Stimulated activated CD4-positive, alpha-beta T cell treated with anti-CD3 and anti-CD28 coated beads, Interleukin-2, amount 100 ng/mL, for 48 hours (primary cell): ENCODE measurements at places on chromosomes 1 and 21.

DNA sequence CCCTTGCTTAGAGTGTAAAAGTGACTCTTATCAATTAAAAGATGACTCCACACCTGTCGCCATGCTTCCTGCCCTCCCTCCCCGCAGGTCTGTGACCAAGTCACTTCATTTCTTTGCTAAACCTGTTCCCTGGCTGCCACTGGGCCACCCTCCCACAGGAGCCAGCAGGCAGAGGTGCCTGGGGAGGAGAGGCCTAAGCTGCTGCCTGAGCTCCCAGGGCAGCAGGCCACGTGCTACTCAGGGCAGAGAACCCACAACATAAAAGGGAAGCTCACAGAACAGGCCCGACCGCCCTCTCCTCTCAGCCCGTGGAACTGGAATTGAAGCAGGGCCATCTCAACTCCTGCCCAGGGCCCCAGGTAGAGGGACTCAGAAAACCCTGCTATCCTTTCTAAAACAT is 4.9 kb downstream of the C1orf198 start:
- DNase-seq, result no peak

DNA sequence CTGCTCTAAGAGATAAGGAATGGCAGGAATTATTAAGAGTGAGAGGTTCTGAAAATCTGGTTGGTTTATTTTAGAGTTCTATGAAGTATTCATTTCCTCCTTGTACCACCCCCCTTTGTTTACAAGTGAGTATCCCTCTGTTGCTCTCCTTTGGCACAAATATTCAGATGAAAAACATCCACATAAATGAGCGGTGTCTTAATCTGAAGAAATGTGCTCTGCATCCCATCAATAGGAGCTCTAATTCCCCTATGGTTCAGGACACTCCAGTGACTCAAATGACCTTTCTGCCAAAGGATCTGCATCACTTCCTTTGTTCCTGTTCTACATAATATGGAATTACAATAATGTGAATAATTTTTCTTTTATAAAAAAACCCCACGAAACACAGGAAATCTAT is 16.6 kb downstream of the DDAH1 start:
- DNase-seq, result no peak

DNA sequence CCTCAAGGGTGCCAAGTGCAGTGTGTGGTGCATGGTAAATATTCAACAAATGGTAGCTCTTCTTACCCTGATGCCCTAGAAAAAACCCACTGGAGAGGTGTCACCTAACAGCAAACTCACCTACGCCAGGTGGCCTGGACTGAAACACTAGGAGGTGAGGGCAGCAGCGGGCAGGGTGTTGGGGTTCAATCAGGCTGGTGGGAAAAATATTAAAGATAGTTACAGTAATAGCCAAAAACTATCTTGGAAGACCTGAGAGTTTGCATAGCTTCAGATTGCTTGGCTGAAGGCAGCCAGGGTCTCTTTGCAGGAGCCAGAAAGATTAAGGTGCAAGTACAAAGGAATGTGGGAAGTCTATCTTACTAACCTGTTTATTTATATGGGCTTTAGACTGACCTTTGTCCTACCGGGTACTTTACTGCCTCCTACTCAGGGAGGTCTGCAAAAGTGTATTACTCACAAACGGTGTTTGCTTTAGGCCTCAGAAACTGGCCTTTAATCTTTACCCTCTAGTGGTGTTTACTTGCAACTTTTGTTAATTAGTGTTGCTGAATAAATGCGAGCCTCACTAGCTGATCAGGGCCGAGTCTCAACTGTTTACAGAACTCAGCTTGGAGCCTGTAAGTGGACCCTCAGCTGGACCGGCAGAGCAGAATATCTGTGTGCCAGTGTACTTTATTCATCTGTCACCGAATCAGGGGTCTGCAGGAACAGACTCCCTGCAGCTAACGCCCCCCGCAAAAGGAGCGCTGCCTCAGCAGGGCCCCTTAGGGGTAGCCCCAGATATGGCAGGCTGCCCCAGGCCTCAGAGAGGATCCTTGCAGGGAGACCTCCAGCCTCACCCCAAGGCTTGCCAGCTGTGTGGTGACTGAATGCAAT is 63.9 kb downstream of the SYF2 start:
- no peak for DNase-seq

GRCh38 chr1:161420763-161421455 is 53.2 kb upstream of the CFAP126 start:
- DNase-seq, result no peak

GRCh38 chr21:39913706-39914305 is 46.6 kb downstream of the PCP4 start:
- no peak for DNase-seq

DNA sequence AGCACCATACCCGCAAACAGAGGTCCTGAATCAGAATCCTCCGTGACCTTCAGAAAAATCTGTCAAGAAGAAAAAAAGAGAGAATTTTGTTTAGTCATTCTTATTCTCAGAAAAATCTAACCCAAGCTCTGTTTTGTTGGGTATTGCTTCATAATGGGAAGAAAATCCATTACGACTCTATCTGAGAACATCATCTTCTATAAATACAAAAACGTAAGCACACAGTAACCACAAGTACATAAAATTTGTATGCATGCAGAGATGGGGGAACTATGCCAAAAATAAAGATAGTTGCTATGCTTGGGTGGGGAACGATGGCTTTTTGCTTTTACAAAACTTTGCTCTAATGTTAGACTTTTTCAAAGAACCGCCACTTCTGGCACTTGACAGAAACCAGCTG is 84.2 kb downstream of the ABCA4 start:
- no peak for DNase-seq

DNA sequence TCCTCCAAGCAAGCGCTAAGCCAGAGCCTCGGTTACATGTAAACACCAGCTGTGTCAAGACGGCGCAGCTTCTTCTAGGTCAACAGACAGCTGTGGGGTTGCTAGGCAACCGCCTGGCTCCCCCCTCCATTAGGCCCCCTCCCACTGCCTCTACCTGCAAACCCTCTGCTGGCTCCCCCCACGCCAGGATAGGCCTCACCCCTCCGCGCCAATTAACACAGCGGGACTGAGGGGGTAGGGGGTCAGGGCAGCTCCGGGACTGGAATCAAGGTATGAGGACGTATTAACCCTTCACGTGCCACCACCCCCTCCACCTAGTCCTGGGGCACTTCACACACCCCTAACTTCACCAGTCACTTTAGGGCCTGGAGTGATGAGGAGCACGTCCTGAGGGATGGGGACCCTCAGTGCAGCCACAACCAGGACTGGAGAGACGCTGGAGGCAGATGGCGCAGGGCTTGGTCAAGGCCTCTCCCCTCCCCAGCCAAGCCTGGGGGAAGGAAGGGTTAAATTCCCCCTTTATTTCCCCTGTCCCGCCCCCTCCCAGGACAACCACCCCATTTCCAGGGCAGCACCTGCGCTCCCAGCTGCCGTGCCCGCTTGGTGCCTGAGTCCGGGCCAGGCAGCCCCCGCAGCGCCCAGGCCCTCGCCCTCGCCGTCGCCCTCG is 37.4 kb upstream of the WASF2 start:
- no peak for DNase-seq

- DNase-seq, result peak; percentile 70
Observed at GRCh38 chr1:117059334-117059677, 820 bp upstream of the TTF2 start.

DNA sequence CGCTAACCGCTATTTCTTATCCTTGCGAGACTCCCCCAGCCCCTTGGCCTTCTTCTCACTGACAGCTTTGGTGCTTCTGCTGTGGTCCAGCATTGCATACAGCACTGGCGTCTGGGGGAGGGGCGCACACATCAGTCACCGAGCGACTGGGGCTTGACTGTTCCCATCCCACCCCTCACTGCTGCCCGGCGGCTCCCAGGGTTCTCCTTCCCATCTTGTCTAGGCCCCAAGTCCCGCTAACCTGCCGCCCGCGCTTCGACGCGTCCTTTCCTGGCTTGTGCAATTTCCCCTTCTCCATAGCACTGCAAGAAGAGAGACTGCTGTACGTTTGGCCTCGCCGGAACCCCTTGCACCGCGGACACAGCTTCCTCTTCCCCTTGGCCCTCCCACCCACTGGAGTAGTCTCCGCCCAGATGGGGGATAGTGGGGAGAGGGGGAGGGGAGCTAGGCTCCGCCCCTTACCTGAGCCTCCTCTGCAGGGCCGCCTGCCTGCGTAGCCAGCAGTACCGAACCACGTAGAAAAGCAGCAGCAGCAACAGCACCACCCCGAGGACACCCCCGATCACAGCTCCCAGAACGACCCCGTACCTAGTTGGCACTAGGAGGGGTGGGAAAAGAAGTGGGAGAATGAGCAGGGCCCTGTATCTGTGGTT is 3.8 kb downstream of the MPZ start:
- peak; percentile 69 for DNase-seq

DNA sequence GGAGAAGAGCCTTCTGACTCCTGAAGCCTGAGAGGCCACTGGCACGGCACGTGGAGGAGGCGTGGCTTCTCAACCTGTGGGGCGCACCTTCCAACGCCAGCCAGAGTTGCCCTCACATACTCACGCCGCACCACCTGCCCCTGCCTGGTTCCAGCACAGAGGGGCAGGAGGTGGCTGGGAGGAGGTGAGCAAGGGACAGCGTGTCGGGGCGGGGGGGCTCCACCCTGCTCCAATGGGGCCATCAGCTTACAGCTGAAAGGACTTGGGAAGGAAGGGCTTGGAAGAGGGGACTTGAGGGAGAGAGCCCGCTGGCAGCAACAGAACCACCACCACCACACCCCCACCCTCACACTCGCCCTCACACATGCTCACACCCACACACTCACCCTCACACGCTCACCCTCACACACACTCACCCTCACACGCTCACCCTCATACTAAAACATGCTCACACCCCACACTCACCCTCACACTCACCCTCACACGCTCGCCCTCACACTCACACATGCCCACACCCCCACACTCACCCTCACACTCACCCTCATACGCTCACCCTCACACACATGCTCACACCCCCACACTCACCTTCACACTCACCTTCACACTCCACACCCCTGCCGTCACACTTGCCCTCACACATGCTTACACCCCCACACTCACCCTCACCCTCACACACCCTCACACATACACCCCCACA is 41.6 kb upstream of the EDN2 start:
- no peak for DNase-seq
